Activated T-cell treated with anti-CD3 and anti-CD28 coated beads, Interleukin-2, amount 50 U/mL, for 72 hours (primary cell): ENCODE measurements at places on chromosomes 1 and 21. TPM values are rescaled to one million over a fixed set of nuclear protein-coding genes. Genes with fewer than 3 reads are reported as not detected.
A peak's percentile ranks its signal among the peaks of the same experiment; 100 is the strongest.

RGS7 gene
- not detected for total RNA-seq

- peak overlapping the region; percentile 93 for H3K27ac ChIP-seq
- no peaks in the 10 kb centered on the region for H3K27me3 ChIP-seq
- H3K4me3 ChIP-seq = peak overlapping the region; percentile 89
- DNase-seq = peak; percentile 32
Observed at GRCh38 chr1:156748670-156749418, 2.6 kb downstream of the HDGF start.

DNA sequence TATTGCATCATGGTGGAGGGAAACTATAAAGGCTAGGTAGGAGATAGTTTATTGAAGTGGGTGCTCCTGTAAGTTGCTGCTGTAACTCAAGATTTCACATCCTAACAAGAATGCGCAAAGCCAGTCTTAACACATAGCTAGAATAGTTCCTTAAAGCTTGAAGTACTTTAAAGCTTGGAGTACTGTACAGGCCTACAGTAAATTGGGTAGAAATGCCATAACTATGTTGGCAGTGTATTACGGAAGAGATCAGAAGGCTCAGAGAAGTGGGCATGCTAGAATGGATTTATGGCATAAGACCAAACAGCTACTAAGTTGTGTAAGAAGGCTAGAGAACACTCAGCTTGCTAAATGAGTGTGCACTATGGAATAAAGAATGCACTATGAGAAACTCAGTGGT lies 44.5 kb downstream of the DMRTA2 start:
- no peaks in the 10 kb centered on the region for H3K4me1 ChIP-seq
- no peak overlapping the region for H3K27ac ChIP-seq
- H3K27me3 ChIP-seq = peaks cover 19% of the 10 kb centered on the region
- no peak for DNase-seq

- peak overlapping the region; percentile 57 for H3K4me3 ChIP-seq
- peak; percentile 73 for DNase-seq
- peaks cover 2% of the 10 kb centered on the region for H3K36me3 ChIP-seq
- no peaks in the 10 kb centered on the region for H3K27me3 ChIP-seq
Observed at GRCh38 chr1:244319283-244320132, 132.2 kb downstream of the ADSS2 start.

DNA sequence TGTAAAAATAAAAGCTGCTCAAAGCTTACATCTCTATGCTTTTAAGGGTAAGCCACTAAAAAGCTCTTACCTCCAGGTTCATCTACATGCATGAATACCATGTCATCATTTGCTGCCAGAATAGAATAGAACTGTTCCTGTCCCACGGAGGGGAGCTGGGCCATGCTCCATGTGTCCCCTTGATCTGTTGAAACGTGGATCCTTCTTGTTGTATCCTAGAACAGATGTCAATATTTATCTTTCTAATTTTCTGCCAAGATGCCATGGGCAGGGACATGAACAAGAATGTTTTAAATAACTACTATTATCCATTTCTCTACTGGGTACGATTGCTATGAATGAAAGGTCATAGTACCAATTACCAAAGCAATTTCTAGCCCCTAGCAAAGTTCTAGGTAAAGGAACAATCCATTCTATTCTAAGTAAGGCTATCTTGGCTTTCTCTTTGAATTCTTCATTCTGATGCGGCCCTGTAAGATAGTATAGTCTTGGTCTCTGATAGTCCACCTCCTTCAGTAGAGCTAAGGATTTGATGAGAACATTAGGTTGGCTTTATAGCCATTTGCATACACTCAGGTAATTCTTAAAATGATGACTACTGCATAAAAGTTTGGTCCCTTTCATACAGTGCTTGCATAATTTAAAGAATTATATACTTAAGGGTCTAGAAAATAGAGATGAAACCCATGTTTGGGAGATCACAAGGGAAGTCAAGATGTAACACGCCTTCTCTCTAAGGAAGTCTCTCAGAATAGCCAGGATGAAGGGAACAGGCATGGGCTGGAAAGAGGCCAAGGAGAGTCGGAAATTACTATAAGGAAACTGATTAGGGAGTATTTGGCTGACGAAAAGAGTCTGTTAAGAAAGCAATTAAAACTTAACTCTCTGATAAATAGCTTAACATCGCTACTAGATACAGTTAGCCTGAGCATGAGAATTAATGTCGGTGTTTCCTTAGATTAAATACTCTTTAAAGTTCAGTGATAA lies 35.4 kb upstream of the MYBPHL start:
- H3K27me3 ChIP-seq = no peaks in the 10 kb centered on the region
- no peak overlapping the region for H3K4me3 ChIP-seq
- DNase-seq = no peak
